ENCODE measurements at places on chromosomes 12 and 14. TPM values are rescaled to one million over a fixed set of nuclear protein-coding genes. Genes with fewer than 3 reads are reported as not detected.

DNA sequence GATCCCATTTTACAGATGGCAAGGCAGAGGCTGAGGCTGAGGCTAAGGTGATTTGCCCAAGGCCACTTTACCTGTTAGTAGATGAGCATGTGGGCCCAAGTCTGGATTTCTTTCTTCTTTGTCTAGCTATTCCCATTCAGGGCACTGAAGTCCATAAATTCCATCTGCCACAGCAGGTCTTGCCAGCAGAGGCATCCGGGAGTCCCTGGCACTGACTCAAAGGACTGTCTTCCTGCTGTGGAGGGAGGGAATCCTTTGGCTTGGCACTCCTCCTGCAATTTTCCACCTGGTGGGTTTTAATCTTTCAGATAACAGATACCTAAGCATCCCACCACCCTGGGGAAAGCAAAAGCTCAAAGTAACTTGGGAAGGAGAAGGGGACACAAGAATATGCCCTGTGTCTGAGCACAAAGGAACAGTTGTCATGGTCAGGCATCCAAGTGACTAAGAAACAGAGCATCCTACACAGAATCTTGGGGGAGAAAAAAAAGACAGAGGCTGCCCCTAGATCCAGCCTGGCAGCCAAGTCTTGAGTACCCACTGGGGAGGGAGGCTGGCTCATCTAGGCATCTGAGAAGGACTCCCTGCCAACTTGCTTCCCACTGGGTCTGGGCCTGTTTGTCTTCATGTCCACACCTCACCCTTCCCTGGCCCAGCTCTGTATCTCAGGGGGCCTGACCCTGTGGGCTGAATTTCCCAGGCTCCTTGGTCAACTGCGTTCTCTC, 35.6 kb upstream of the CMKLR1 start:
- DNase-seq = no peak

- no peak for DNase-seq
Observed at GRCh38 chr14:101464310-101464983, 96.8 kb upstream of the DIO3 start.

DNA sequence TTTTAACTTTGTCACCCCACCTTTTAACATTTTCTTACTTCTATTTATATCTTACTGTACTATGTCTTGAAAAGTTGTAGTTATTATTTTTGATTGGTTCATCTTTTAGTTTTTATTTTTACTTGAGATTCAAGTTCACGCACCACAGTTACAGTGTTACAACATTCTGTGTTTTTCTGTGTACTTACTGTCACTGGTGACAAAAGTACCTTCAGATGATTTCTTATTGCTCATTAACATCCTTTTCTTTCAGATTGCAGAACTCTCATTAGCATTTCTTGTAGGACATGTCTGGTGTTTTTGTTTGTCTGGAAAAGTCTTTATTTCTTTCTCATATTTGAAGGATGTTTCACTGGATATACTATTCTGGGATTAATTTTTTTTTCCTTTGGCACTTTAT, 289.9 kb downstream of the BCAT1 start:
- DNase-seq = no peak

Gene PYGL
- 6.4 TPM for polyA plus RNA-seq

GRCh38 chr12:4148418-4149056, 125.0 kb upstream of the CCND2 start:
- DNase-seq = peak; percentile 40

Gene KLRC2
- 0.06 TPM for polyA plus RNA-seq

Gene TCL1B
- not detected for polyA plus RNA-seq

DNA sequence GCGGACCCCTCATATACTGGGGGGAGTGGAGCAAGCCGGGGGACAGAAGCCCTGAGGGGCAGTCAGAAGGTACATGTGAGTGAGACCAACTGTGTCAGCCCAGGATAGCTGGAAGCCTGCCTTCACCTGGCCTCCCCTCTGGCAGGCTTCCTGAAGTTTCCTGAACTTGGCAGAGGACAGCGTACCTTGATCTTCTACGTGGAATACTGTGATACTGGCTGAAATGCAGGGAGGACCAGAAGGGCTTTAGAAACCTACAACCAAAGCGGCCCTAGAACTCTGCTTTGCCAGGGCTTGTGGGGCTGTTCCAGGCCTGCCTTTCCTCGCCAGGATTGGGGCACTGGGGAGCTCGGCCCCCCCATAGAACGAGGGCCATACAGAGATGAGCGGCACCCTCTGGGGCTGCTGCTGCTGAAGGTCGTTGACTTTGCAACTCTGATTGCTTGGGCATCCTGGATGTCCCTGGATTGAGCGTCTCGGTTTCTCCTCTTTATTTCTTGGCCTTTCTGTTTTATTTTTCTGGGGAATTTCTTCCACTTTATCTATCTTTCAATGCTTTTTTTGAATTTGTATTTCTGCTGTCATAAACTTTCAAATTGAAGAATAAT, 66.5 kb downstream of the SLC25A47 start:
- DNase-seq = no peak

GRCh38 chr14:103115845-103116572, 7.3 kb upstream of the TNFAIP2 start:
- DNase-seq = no peak
